ENCODE measurements at places on chromosomes 2 and 18. TPM values are rescaled to one million over a fixed set of nuclear protein-coding genes. Genes with fewer than 3 reads are reported as not detected.

GRCh38 chr2:237888389-237888788 lies 29.0 kb downstream of the RAMP1 start:
- H3K4me3 ChIP-seq = no peak overlapping the region
- no peak for DNase-seq
- H3K27me3 ChIP-seq = no peaks in the 10 kb centered on the region
- peaks cover 22% of the 10 kb centered on the region for H3K36me3 ChIP-seq
- H3K27ac ChIP-seq = no peak overlapping the region

GRCh38 chr2:20156836-20157192 lies 68.1 kb downstream of the SDC1 start:
- no peaks in the 10 kb centered on the region for H3K4me1 ChIP-seq
- H3K36me3 ChIP-seq = no peaks in the 10 kb centered on the region
- peaks cover 8% of the 10 kb centered on the region for H3K27me3 ChIP-seq
- no peak overlapping the region for H3K4me3 ChIP-seq

GRCh38 chr2:225670111-225670974 lies 270.8 kb downstream of the NYAP2 start:
- no peak for DNase-seq
- no peaks in the 10 kb centered on the region for H3K36me3 ChIP-seq
- H3K4me3 ChIP-seq = no peak overlapping the region
- no peak overlapping the region for H3K27ac ChIP-seq
- peaks cover 9% of the 10 kb centered on the region for H3K4me1 ChIP-seq
- H3K27me3 ChIP-seq = no peaks in the 10 kb centered on the region

- H3K4me1 ChIP-seq = peaks cover 3% of the 10 kb centered on the region
- no peak overlapping the region for H3K4me3 ChIP-seq
- no peak overlapping the region for H3K27ac ChIP-seq
- H3K27me3 ChIP-seq = no peaks in the 10 kb centered on the region
- no peak for DNase-seq
- H3K36me3 ChIP-seq = no peaks in the 10 kb centered on the region
Observed at GRCh38 chr2:13015532-13016320, 299.0 kb downstream of the TRIB2 start.

IL1R2 gene
- total RNA-seq = not detected
